Activated CD4-positive, alpha-beta T cell treated with anti-CD3 and anti-CD28 coated beads, Interleukin-2, amount 50 U/mL, for 24 hours (primary cell): ENCODE measurements at places on chromosomes 13 and 19.

- DNase-seq, result no peak
Measured at GRCh38 chr19:342801-343421, 1.7 kb downstream of the MIER2 start.

DNA sequence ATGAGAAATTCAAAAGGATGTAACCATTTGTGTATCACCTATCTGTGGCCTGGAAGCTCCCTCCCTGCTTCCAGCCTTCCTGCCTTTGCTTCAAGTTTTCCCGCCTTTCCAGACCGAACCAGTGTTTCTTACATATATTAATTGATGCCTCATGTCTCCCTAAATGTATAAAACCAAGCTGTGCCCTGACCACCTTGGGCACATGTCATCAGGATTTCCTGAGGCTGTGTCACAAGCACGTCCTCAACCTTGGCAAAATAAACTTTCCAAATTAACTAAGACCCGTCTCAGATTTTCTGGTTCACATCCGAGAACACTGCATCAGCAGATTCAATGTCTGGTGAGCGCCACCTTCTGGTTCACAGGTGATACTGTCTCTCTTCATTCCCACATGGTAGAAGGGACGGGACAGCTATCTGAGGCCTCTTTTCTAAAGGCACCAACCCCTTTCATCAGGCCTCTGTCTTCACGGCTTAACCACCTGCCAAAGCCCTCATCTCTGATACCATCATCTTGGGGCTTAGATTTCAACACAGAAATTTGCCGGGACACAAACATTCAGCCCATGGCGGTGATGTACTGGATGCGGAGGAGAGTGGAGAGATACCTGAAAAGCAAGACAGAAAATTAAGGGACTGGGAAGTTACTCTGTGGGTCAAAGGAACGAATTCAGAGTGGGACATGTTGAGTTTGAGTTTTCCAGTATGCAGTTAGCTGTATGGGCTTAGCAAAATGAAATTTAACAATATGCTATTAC lies 58.7 kb upstream of the PABPC3 start:
- no peak for DNase-seq

DNA sequence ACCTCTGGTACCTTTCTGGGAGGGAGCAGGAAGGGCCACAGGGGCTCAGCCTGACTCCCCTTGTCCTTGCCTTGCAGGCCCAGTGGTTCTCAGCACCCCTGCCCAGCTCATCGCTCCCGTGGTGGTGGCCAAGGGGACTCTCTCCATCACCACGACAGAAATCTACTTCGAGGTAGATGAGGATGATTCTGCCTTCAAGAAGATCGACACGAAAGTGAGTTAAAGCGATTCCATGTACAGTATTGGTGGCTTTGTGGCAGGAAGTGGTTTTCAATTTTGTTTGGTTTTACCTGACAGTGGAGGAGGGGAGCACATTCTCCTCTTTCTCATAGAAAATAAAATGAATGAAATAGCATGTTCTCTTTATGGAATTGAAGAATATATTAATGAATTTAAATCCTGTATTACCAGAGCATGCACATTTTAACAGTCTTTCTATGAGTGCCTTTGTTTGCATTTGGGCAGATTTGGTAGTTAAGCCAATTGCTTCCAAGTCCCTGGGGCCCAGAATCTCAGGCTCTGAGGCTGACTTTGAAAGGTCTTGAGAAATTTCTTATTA lies 4.1 kb downstream of the MAB21L1 start:
- DNase-seq, result no peak

DNA sequence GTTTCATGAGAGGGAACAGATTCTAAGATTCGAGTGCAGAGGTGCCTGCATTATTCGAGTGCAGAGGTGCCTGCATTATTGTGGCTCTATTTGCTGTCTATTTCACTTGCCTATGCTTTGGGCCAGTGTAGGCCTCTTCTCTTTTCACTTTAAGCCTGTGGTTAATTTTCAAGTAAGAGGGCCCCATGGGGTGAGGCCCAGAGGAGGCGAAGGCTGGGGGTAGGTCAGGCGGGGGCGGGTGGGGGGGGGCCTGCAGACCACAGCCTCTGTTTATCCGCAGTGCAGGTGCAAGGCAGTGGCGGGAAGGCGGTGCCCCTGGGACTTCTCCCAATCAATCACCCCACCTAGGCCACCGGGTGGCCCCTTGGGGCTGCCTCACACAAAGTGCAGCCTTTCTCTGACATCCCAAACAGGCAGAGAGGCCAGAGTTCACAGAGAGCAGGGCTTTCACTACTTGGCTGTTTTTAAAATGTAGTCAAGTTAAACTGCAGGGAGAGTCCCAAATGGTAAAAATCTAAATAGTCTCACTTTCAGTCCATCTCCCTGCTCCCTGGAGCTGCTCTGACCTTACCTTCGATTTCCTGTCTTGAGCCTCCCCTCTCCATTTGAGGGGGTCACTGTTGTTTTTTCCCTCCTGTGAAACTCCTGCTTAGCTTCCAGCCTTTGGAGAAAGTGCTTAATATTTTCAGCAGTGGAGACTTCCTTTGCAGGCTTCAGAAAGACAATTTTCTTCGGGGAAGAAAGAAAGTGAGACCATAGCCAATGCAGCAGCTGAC lies 249.0 kb downstream of the DLEU7 start:
- no peak for DNase-seq

DNA sequence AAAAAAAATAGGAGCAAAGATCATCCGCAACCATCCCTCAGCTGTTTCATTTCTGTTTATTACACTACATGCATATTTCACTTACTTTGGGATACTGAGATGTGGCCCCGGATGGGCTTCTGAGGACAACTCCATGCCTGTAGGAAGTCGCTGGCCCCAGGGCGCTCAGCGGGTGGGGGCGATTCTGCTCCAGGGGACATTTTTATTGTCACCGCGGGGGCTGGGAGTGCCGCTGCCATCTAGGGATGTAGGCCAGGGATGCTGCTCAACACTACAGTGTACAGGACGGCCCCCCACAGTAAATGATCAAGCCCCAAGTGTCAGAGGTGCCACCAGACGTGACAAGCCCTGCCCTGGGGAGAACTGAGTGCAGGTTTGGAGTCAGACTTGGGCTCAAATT lies 6.4 kb upstream of the BST2 start:
- no peak for DNase-seq

DNA sequence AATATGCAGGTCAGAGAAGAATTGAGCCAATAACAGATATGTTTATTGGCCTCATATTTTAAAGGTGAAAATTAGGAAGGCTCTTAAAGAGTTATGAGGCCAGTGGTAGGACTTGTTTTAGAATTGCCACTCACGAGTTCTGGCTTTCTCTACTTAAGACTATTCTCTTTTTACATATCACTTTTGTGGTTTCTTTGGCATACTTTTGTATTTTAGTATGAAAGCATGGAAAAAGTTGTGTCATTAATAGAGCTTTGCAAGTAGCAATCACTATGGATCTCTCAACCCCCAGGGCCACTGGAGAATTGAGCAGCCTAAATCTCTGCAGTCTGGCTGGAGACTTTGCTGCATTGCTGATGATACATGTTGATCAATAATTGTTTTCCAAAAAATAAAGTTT lies 64.6 kb upstream of the SOX21 start:
- no peak for DNase-seq

GRCh38 chr13:44140888-44141724 lies 232.5 kb upstream of the SERP2 start:
- DNase-seq, result no peak

GRCh38 chr13:22061371-22061805 lies 390.5 kb downstream of the FGF9 start:
- DNase-seq, result peak; percentile 46
